ENCODE measurements at places on chromosomes 7 and 10.

GRCh38 chr10:102504976-102505300 is 1.2 kb downstream of the SUFU start:
- DNase-seq: no peak

DNA sequence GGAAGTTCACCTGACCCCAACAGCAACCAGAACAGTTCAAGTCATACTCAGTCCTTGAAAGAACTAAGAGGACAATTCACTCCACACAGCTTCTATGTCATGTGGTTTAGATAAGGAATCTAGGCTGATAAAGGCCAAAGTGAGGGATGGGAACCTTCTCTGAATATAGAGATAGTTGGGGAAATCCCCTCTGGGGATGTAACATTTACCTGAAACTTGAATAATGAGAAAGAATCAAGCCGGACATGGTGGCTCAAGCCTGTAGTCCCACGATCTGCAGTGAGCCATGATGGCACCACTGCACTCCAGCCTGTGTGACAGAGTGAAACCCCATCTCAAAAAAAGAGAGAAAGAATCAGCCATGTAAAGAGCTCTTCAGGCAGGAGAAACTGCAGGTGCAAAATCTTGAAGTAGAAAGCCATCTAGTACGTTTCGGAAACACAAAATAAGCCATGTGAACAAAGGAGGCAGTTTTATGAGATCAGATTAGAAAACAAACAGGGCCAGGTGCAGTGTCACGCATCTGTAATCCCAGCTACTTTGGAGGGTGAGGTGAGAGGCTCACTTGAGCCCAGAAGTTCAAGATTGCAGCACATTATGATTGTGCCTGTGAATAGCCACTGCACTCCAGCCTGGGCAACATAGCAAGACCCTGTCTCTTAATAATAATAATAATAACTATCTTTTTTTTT is 4.5 kb upstream of the DNMBP start:
- no peak for DNase-seq

DNA sequence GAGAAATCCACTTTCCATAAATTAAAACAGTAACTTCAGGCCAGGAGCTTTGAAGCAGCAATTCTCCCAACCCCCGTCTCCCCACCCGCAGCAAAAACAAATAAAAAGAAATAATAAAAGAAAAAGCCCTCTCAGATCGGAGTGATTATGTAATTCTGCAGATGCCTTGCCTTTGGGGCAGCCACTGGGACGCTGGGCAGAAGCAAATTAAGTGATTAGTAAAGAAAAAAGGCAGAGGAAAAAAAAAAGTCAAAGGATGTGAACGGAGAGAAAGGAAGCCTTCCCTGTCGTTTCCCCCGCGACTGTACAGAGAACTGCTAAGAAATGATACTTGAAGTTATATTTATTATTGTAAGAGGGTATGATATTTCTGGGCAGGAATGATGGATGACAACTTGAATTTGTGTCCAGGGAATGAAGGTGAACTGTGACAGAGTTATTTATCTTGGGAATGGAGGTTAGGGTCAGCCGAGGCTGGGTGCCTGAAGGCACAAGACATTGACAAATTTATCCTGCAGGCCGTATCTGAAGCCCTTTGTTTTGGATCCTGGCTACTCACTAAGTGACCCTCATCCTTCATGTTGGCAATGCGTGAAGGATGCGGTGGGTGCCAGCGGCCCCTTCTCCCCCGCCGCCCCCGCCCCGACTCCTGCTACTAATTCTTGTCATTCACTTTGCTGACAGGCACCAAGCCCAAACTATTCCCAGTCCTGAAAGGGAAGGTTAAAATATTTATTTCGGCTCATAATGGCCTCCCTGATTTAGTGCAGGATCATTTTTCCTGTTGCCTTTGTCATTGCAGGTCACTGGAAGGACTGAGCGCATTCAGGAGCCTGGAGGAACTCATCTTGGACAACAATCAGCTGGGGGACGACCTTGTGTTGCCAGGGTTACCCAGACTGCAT is 604.0 kb downstream of the LRMDA start:
- no peak for DNase-seq

DNA sequence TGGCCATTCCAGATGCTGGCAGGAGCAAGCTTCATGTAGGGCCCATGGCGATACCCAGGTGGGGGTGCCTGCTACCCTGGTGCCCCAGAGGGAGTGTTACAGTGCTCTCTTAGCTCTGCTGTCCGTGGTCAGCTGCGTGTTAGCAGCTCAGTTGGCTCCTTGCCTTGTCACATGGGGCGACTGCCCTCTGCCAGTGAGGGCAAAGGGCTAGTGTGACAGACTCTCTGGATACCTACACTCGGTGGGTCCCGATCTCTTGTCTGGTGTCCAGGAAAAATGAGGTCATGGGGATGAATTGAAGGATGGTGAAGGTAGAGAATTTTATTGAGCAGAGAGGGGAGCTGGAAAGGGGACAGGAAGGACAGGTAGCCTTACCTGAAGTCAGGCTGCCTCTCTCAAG is 152.2 kb downstream of the CYP26A1 start:
- no peak for DNase-seq

- no peak for DNase-seq
Measured at GRCh38 chr7:88350118-88350517, 43.4 kb upstream of the STEAP4 start.

- DNase-seq: no peak
Measured at GRCh38 chr7:149624006-149624405, 126.4 kb upstream of the ZNF746 start.

DNA sequence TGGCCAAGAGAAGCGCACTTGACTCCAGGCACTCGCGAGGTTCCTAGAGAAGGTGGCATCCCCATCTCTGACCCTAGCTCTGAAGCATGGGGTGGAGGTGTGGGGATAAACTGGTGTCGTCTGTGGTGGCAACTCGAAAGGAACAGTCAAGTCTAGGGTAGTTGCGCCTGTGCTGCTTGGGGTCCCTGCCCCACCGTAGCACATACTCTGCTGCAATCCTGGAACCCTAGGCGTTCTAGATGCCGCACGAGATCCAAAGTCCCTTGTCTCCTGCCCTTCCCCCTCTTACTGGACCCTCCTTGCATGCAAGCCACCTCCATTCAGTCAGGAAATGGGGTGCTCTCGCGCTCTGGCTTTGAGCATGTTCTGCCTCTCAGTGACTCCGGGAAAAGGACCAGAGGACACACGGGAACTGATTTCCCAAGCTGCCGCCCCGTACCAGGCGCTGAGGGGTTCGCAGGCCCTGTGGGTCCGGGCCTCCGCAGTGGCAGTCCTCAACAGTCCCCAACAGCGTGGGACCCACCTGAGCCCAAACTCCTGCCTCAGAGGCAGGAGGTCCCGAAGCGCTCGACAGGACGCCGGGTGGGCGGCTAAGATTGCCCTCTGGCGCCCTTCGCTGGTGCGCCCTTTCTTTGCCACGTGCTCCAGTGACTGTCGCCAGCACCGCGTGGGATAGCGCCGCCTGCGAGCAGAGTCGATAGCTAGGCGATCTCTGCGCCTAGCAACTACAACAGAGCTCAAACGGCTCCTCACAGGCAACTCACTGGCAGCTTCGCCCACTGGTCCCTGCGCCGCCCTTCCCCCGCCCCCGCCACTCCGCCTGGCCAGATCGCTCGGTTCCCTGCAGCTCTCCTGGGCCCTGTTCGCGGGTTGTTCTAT is 452.0 kb downstream of the REEP3 start:
- DNase-seq: no peak

DNA sequence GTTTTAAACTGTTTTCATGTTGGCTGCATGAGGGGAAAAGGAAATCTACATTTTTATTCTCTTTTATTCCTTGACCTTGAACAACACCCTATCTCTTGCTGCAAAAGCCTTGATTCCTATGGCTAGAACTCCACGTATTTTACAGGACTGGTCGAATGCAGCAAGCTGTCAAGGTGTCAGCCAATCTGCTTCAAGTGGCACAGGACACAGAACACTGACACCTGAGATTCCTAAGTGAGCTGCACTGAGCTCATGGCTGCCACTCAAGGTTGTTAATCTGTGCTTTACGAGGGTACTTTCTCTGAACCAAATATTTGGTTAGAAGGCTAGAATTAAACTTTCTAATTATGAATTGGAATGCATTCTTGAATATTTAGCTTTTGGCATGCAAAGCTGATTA is 349.7 kb upstream of the COBL start:
- no peak for DNase-seq

- DNase-seq: no peak
Measured at GRCh38 chr7:73644688-73645286, 20.5 kb upstream of the MLXIPL start.

GRCh38 chr10:103198648-103199047 is 5.6 kb upstream of the NT5C2 start:
- DNase-seq: no peak

DNA sequence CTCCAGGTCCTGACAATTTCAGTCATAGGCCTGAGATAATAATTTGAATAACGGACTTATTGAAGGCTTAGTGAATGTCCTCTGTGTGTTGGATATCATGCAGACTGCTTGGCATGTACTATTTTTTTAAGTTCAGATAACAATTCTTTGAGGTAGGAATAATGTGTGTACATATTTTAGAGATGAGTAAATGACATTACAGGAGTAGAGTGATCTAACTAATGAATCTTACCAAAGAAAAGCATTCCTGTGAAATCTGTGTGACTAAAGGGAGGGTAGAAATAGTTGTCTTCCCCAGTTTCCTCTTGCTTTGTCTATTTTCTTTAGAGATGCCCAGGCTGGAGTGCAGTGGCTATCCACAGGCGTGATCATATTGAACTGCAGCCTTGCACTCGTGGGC is 391.8 kb upstream of the ETV1 start:
- DNase-seq: no peak

DNA sequence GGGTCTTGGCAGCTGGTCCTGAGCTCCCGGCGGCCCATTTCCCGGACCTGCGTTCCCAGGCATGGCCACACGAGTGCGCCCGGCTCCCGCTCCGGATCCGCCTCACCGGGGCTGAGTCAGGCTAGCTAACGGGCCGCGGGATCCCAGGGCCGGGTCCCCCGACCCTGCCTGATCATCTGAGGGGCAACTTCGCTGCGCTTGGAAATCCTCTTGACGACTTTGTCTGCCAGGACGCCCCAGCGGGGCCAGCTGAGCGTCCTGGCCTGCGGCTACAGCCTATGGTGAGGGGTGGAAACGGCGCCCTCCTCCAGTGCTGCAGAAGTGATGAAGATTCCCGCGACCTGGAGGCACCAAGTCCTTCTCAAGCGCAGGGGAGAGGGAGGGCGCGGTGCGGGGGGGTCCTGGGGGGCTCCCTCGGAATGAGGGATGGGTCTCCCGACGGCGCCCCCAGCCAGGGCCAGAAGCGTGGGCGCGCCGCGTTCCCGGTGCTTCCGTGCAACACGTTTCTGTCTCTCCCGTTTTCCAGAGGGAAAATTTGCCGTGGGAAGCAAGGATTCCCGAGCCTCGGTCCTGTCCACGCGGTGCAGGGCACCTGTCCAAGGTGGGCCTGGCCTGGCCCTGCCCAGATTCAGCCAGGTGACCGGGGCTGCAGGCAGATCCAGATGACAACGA is 212.4 kb downstream of the CCSER2 start:
- DNase-seq: no peak

DNA sequence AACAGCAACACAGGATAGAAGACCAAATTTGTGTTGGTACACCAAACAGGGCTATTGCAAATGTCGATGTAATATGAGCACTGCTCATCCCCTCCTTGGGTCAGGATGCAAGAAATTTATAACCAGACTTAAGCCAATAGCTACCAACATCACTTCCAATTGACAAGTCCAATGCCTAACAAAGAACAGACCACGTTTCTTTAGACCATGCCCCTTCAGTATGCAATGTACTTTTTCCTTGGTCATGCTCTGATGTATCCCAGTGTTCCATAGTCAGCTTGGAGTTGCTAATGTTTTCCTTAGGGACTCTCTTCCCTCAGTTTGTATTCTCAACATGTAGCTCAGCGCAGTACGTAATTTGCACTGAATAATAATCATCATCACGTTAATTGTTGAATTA is 7.8 kb downstream of the CACNA2D1 start:
- no peak for DNase-seq

- no peak for DNase-seq
Measured at GRCh38 chr10:129497013-129497412, 30.0 kb downstream of the MGMT start.

- DNase-seq: no peak
Measured at GRCh38 chr7:28698840-28699239, 259.3 kb downstream of the TRIL start.

- no peak for DNase-seq
Measured at GRCh38 chr10:34918776-34919315, 103.8 kb upstream of the PARD3 start.

GRCh38 chr10:112915590-112916572 is 34.2 kb upstream of the TCF7L2 start:
- DNase-seq: no peak

DNA sequence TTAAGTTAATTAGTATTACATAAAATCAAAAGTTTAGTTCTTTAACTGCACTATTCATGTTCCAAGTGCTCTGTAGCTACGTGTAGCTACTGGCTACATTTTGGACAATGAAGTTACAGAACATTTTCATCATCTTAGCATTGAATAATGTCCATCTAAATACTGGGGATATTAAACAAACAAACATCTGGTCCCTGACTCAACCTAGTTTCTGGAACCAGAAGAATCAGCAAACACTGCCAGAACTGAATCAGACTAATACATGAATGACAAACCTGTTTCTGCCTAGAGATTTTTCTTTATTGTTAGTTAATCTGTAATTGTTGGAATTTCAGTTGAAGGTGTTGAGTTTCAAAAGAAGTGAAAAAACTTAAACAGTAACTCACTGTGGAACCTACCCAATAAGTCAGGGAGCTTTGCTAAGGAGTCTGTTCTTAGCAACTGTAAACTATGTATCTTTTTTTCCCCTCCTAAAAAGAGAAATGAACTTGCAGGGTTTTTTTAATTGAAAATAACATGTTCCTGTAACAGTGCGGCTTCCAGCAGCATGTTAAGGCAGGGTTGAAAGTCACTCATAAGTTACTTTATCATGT is 58.3 kb downstream of the CDK13 start:
- no peak for DNase-seq

GRCh38 chr7:139995017-139995915 is 67.5 kb downstream of the PARP12 start:
- DNase-seq: no peak

DNA sequence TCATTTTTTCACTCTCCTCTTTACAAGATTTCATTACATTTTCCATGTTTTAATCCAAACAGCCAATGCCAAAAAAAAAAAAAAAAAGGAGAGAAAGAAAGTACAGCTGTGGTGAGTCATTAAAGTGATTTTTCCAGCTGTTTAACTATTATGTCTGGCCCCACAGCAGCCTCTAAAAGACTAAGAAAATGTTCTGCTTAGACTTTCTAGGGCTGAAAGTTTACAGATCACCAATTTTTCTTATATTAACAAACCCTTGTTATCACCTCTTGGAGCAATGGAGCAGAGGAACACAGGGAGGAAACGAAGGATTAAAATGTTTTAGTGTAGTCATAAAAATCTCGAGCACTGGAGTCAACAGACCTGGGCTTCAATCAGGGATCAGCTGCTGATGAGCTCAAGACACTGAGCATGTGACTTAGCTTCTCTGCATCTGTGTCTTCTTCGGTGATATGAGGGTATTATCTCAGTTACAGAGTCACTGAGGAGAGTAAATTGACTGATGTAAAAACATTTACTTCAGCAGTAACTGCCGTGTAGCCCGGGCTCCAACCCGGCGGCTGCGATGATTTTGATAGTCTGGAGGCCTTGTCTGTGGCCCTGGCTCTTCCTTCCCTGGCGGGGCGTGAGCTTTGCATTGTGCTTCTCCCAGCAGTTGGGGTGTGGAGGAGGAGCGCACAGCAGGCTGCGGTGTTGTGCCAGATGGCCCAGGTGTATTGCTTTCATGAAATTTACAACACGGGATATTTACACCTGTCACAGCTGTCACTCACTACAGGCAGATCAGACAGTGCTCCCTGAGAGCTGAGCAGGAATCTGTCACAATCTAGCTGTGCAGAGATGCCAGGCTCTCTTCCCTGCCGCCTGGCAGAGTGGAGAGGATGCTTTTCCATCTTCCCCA is 298.3 kb upstream of the FZD8 start:
- no peak for DNase-seq

- DNase-seq: no peak
Measured at GRCh38 chr7:111605246-111605645, 43.0 kb upstream of the IMMP2L start.

Measured in esophagus squamous epithelium (tissue), 5 donors.